ENCODE measurements at places on chromosomes 7 and 10.

DNA sequence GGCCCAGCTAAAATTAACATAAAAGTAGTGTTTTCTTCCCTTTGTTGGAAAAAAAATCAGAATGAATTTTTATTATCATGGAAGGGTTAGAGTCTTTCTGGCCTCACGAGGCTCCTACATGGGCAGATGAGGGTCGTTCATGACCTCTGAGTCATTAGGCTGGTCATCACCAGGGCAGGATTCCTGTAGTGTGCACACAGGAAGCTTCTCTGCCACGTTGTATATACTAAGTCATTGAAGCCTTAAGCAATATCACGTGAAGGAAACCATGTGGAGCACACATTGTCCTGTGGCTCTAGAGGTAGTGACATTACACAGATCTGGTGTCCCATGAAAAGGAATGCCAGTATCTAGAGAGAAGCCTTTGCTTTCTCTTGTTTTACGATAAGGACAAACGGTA, 84.7 kb upstream of the C1QL3 start:
- no peak for DNase-seq

GRCh38 chr7:410395-410910, 109.2 kb downstream of the PDGFA start:
- no peak for DNase-seq

DNA sequence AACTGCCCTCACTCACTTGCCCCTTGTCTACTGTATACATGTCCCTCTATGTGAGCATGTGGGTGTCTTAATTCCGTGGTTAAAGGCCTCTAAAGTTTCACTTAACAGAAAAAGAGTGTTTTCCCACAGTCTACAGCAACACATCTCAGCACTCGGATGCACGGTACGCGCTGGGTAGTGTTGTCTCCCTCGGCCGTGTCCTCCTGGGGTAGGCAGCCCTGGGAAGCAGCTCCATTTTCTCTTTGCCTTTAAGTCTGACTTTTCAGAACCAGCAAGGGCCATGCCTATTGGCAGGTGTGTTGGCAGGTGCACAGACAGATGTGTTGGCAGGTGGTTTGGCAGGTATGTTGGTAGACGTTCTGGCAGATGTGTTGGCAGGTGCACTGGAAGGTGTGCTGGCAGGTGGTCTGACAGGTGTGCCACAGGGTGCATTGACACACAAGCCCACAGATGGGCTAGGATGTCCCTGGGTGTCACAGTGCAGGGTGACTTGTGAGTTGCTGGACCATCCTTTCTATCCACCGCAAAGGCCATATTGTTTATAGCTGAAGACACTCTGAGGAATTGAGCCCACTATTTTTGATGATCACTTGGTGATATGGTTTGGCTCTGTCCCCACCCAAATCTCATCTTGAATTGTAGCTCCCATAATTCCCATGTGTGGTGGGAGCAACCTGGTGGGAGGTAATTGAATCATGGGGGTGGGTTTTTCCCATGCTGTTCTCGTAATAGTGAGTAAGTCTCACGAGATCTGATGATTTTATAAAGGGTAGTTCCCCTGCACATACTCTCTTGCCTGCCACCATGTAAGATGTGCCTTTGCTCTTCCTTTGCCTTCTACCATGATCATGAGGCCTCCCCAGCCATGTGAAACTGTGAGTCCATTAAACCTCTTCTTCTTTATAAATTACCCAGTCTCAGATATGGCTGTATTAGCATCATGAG, 296.9 kb downstream of the TNS3 start:
- DNase-seq: no peak

- DNase-seq: no peak
Measured at GRCh38 chr7:74462707-74463100, 9.0 kb downstream of the GTF2IRD1 start.

DNA sequence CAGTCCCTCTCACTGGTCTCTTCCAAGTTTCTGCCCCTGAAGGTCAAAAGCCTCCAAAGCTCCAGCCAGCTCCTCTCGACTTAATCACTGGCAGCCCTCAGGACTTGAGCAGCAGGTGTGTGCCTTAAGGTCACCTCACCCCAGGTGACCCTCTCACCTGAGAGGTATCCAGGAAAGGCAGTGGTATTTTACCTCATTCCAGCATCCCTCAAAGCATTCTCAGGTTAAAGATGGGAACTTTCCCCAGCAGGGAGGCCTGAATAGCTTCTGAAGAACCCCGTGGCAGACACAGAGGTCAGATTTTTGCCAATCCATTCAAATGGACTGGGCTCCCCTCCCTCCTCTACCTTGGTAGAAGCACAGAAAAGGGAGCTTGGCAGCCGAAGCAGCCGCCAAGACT, 148.2 kb downstream of the GFRA1 start:
- DNase-seq: no peak

- no peak for DNase-seq
Measured at GRCh38 chr10:89100680-89101079, 106.4 kb downstream of the CH25H start.

GRCh38 chr10:69508738-69509340, 57.6 kb downstream of the TSPAN15 start:
- no peak for DNase-seq

DNA sequence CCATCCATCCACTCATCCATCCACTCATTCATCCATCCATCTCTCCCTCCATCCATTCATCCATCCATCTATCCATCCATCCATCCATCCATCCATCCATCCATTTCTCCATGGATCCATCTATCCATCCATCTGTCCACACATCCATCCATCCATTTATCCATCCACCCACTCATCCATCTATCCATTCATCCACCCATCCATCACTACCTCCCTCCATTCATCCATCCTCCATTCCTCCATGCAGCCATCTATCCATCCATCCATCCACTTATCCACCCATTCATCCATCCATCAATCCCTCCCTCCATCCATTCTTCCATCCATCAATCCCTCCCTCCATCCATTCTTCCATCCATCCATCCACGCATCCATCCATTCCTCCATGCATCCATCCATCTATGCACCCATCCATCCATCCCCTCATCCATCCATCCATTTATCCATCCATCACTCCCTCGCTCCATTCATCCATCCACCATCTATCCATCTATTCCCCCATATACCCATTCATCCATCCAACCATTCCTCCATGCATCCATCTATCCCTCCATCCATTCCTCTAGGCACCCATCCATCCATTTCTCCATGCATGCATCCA, 21.1 kb downstream of the ELN start:
- DNase-seq: no peak

DNA sequence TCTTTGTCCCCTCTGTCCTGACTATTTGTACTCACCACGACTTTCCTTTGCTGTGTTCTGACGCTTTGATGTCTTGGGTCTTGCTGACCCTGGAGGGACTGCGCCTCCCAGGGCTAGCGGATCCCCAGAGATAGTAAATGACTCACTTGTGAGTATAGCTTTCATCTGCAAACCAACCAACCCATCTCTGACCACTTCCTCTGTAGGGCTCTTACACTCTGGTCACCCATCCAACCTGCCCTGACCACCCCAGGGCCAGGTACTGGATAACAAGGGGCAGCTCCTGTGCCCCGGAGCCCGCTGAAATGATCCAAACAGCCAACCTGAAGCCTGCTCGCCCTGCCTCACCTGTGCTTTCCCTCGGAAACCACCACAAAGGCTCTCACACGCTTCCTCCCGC, 125.2 kb upstream of the CARD11 start:
- DNase-seq: no peak

DNA sequence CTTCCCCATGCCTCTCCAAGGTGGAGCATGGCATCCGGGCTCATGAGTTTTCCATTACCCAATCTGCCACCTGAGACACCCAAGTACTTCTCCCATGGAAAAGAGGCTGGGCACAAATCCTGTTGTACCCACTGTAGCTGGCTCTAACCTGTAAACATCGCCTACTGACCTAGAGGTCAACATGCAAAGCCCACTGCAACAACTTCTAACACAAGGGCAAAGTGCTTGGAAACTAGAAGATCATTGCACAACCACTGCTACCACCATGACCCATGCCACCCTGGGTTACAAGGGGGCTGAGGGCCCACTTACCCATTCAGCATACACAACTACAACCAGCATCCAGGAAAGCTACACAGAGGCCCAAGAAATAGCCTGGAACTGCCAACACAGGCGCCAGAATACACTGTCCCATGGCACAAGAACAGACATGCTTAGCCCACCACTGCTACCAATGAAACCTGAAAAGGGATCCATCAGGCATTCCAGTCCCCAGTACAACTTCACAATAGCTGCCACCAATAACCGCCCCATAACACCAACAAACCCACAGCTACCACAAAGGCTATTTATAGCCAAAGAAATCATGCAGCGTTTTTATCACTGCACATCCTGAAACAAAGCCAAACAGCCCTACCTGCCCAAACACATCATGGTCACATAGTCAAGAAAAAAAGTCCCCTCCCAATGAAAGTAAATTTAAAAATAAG, 63.4 kb downstream of the RNF32 start:
- DNase-seq: no peak

DNA sequence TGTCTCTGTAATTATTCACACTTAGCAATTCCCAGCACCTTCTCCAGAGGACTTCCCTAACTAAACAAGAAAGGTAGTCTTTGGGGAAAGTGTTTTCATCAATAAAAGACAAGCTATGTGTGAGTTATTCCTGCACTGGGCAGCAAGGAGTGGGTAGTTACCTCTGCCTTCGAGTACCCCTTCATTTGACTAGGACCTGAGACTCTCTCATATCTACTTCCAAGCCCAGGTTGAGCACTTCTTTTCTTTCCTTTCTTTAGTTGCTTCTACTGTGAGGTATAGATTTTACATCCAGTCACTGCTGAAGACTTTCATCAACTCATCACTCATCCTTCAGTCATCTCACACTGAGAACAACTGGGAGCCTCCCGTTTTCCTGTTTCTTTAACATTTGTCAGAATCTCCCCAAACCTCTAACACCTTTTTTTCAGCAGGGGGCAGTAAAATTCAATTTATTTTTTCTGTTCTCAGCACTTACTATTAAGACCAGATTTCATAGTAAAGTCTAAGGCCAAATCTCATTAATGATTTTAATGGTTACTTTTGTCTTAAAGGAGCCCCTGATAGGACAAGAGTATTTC, 80.1 kb upstream of the PRSS1 start:
- no peak for DNase-seq

GRCh38 chr10:92571649-92572048, 2.2 kb downstream of the IDE start:
- DNase-seq: no peak

DNA sequence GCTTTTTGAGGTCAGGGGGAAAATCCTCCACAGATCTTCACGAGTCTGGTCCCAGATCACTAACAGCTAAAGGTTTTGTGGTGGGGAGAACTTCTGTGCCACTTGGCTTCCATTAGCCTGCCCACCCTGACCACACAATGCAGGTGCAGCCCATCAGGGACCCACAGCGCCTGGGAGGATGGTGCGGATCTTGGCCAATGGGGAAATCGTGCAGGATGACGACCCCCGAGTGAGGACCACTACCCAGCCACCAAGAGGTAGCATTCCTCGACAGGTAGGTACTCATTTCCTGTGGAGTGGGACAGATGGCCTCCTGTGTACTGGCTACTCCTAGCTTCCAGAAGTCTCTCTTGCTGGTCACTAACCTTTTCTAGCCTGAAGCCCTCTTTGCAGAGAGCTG, 1.5 kb downstream of the FAM241B start:
- no peak for DNase-seq

- no peak for DNase-seq
Measured at GRCh38 chr10:37535459-37536246, 321.8 kb downstream of the ZNF248 start.

DNA sequence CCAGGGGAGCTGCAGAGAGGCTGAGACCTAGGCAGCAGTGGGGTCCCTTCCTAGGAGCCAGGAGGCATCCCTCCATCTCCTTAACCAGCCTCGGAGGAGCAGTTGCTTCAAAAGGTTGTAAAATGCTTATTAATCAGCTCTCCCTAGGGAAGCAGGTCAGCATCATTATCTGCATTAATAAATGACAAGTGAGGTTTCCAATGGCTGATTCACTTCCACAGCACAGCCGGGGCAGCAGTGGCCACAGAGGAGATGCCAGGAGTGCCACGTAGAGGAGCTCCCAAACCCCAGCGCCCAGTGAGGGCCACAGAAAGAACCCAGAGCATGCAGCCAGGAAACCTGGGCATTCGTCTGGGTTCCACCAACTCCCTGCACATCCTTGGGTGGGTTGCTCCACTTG, 8.2 kb upstream of the NPFFR1 start:
- no peak for DNase-seq

GRCh38 chr7:81447351-81447952, 322.4 kb downstream of the HGF start:
- peak; percentile 12 for DNase-seq

- no peak for DNase-seq
Measured at GRCh38 chr7:52775876-52776275, 259.6 kb upstream of the POM121L12 start.

DNA sequence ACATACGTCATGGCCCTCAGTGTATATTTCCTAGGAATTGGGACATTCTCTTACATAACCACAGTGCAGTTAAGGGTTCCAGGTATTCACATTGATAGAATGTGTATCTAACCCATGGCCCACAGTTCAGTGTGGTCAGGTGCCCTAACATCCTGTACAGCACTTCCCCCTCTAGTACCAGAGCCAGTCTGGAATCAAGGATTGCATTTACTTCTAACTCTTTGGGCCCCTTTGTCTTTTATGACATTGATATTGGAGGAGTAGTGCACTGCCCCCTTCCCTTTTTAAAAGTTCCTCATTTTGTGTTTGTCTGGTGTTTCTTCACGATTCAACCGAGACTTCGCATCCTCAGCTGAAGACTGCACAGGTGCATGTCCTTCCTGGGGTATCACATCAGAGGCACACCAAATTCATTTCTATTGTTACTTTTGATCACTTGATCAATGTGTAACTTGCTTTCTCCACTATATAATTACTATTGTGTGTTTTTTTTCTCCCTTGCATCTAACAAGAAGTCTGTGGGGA, 22.4 kb upstream of the NPFFR1 start:
- DNase-seq: no peak

GRCh38 chr7:42914009-42914408, 2.1 kb upstream of the C7orf25 start:
- no peak for DNase-seq

DNA sequence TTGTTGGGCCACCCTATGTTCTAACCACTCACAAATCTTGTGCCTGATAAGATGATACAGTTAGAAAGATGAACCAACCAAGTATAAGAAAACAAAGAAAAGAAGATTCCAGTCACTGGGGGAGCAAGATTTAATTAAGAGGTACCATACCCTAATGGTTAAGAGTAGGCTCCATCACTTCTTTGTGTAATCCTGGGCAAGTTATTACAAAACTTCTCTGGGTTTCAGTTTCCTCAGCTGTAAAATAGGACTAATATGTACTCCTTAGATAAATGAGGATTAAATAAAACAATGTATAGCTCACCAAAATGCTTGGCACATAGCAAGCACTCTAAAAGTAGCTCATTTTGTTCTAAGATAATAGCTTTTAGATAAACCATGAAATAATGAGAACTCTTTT, 58.5 kb downstream of the ATAD1 start:
- DNase-seq: no peak
